Pons (tissue), 1 donor: ENCODE measurements at places on chromosomes 6 and 20.

DNA sequence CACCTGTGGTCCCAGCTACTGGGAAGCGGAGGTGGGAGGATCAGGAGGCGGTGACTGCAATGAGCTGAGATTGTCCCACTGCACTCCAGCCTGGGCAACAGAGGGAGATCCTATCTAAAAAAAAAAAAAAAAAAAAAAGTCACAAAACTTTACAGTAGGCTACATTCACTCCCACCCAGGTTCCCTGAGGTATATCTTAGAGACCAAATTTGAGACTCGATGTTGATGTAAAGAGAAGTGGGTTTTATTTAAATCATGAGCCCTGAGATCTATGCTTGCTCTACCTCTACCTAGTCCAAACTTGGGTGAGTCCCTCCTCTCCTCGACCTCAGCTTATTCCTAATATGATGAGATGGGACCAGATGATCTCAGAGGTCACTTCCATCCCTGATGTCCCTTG lies 8.8 kb upstream of the DEF6 start:
- no peak for DNase-seq

DNA sequence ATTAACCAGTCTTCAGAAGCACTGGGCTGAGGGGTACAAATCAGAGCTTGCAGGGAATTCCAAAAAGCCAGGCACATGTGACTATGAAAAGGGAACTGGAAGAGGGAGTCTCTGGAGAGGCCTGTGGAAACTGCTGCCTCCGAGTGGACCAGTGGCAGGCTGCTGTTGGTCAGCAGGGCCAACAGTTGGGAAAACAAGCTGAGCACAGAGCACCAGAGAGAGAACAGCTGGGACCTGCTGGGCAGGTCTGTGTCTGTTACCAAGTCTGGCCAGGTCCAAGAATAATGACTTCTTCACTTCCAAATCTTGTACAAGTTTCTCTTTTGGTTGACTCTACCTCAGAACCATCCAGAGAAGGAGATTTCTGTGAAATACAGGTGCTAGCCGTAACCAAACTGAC lies 81.4 kb downstream of the LIN28B start:
- no peak for DNase-seq

- no peak for DNase-seq
These were observed 43.5 kb downstream of the AGPAT4 start for GRCh38 chr6:161230339-161230738.

- no peak for DNase-seq
These were observed 130.0 kb downstream of the ERMARD start for GRCh38 chr6:169881398-169881797.

- DNase-seq, result peak; percentile 81
These were observed 36.9 kb upstream of the TRAF3IP2 start for GRCh38 chr6:111642463-111643158.

DNA sequence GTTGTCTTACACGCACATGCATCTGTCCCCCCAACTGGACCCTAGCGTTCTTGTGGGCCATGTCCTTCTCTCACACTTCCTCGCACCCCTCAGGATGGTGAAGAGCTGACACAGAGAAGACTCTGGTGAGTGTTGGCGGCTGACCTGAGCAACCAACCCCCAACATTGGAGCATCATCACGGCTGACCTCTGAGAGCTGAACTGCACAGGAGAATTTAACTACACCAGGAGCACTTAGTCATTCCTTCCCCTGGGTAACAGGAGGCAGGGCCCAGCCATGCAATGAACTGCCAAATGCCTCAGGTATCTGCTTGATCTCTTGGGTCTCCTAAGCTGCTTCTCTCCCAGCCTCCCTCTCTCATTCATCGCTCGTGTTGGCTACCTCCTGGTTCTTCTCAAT lies 88.5 kb downstream of the PSMG4 start:
- no peak for DNase-seq

GRCh38 chr20:36447101-36447500 lies 94.2 kb upstream of the MYL9 start:
- no peak for DNase-seq

- no peak for DNase-seq
These were observed 1.5 kb downstream of the RPS18 start for GRCh38 chr6:33273129-33273923.

DNA sequence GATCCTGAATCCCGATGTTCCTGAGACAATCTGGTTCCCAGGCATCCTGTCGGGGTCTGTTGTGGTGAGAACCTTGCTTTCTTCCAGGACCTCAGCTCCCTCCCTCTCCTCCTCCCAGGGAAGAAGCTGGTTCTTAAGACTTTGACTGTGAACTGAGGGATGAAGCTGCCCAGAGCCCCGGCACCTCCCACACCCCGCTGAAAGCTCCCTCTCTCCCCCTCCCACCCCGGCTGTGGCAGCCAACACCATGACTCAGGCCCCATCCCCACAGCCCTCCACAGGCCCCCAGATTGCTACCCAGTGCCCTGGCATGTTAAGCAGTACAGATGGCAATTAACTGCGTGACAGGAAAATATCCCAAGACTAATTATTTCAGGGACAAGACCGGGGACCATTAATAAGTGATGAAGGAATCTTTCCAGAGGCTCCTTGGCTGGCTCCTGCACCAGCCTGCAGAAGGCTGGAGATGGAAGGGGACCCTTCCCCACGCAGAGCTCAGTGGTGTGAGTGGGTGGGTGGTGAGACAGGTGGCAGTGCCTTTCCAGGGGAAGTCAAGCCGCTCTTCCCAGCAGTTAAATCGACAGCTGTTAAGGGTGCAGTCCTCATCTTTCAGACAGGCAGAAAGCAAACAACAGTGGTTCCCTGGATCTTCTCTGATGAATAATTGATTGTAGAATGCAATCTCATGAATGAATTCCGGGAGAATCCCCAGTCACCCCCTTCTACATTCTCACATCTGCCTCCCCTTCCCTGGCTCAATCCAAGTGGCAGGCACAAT lies 237.9 kb downstream of the LRFN2 start:
- no peak for DNase-seq

- no peak for DNase-seq
These were observed 113.9 kb downstream of the NFATC2 start for GRCh38 chr20:51428401-51429143.

- no peak for DNase-seq
These were observed 127.4 kb upstream of the GRIK2 start for GRCh38 chr6:101266063-101266462.

DNA sequence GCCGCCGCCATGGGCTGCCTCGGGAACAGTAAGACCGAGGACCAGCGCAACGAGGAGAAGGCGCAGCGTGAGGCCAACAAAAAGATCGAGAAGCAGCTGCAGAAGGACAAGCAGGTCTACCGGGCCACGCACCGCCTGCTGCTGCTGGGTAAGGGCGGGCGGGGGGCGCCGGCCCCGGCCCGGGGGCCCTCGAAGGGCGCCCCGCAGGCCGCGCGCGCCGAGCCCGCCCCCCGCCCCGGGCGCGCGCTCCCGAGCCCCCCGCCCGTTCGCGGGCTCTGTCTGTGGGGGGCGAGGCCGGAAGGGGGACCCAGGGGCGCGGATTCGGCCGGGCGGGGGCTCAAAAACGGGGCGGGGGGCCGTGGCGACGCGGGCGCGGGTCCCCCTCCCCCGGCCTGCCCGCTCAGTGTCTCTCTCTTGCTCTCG lies 39.2 kb downstream of the GNAS start:
- DNase-seq, result no peak

DNA sequence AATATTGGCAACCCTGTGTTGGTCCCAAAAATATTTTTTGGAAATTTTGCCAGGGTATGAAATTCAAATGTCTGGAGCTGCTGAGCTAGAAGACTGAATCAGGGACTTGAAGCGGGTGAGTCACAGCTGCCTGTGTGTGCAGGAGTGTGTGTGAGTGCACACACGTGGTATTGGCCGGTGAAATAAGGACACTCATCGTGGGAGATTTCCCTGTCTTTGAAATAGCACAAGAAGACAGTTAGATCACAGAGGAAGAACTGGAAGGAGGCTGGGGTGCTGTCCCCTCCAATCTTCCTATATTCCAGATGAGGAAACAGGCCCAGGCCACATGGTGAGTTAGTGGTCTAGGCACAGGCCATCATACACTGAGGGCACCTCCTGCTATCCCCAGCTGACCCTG lies 123.8 kb upstream of the MLN start:
- no peak for DNase-seq

GRCh38 chr6:90212274-90212673 lies 84.4 kb downstream of the BACH2 start:
- no peak for DNase-seq

DNA sequence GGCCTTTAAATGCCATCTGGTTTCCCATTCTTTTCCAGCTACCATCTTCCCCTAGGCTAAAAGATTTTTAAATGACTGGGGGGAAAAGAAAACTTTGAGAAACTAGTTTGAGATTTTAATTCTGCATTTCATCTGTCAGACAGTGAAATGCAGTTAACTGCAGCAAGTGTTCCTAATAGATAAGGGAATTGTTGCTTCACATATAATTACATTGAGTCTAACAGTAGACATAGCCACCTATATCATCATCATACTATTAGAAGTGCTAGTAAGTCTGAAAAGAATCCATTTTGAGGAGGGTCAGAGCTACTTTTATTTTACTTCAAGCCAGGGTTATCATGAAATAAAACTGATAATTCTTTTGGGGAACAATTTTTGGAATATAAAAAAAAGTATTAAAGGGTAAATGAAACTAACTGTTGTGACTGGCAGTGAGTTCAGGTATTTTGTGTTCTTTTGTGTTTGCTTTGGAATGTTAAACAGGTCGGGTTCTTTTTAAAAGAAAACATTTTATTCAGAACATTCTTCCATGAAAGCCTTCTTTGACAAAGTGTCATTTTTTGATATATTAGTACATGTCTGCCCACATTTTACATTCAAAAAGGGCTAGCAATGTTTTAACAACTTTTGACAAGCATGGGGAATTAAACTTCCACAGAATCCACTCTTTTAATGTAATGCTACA lies 170.1 kb downstream of the HS3ST5 start:
- no peak for DNase-seq

- DNase-seq, result no peak
These were observed 10.9 kb downstream of the FOXQ1 start for GRCh38 chr6:1322696-1323219.

- no peak for DNase-seq
These were observed 49.4 kb upstream of the IRF4 start for GRCh38 chr6:341914-342831.

GRCh38 chr6:31624070-31624469 lies 3.6 kb downstream of the PRRC2A start:
- no peak for DNase-seq

GRCh38 chr6:20403070-20403765 lies 1.5 kb downstream of the E2F3 start:
- DNase-seq, result peak; percentile 71

DNA sequence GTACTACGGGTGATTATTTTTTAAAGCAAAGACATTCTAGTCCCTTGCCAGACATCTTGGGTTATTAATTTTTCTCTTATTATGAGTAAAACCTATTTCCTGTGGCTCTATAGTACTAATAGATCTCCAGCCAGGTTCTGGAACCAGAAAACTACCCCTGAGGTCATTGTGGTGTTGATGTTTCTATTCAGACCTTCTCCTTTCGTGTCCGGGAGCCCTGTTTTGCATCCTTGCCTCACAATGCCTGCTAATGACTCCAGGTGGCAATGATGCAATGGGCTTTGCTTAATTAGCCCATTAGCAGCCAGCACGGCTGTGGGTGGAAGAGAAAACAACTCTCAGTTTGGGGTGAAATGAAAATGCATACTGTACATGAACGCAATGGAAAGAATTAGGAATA lies 62.9 kb upstream of the ARG1 start:
- no peak for DNase-seq

DNA sequence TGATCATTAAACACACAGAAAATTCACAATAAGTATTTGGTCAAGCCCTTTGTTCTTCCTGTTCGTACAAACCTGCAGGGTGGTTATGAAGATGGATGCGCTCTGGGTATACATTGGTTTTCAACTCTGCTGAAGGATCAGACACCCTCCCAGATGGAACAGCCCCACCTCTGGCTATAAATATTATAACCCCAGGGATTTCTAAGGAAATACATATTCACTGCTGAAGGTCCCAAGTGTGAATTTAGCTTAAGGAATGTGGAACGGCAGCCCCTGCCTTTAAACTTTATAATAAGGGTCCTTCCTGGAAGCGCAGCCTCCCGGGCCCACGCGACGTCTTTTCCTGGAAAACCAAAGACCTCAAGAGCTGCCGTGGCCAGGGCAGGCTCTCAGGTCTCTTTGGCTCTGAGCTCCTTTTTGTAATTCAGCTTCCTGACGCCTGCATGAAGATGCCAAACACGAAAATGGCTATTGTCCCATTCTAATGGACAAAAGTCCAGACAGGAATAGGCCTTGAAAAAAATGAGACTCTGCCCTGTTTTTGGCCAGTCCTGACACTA lies 172.4 kb upstream of the SSTR4 start:
- DNase-seq, result no peak

GRCh38 chr6:125314009-125314581 lies 12.3 kb upstream of the HDDC2 start:
- DNase-seq, result peak; percentile 87

- DNase-seq, result no peak
These were observed 42.3 kb downstream of the ANKEF1 start for GRCh38 chr20:10077081-10077471.

GRCh38 chr20:32743237-32744112 lies at the start of gene COMMD7:
COMMD7 (minus strand) TSS chr20:32743467; CDS start chr20:32743391, 76 bp downstream.
- DNase-seq, result peak; percentile 33

DNA sequence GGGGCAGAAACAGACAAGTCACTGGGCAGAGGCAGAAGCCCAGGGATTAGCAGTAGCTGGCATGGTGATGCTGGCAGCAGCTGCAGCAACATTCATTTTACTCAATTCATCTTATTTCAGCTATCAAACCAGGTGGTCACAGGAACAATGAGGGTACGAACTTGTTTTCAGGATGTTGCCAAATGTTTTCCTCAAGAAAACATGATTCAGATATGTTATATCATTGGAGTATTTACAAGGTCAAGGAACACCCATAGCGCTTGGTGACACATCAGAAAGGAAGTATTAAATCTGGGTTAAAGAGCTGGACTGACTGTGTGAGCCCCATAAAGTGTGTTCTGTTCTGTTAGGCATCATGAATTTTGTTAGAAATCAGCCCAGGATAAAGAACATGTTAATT lies 456.9 kb upstream of the ID4 start:
- no peak for DNase-seq

GRCh38 chr6:114747995-114748625 lies 405.3 kb upstream of the HS3ST5 start:
- peak; percentile 65 for DNase-seq

- DNase-seq, result no peak
These were observed 47.0 kb downstream of the SLC22A23 start for GRCh38 chr6:3409699-3410384.
